Suprapubic skin (tissue), 4 donors: ENCODE measurements at places on chromosomes 6 and 20. TPM values are rescaled to one million over a fixed set of nuclear protein-coding genes. Genes with fewer than 3 reads are reported as not detected.

TFAP2B gene
- 4.3 TPM for total RNA-seq

SRMS gene
- total RNA-seq: not detected

FRK gene
- 3.6 TPM for total RNA-seq

GRCh38 chr20:12171923-12172524, 254.3 kb downstream of the BTBD3 start:
- no peak for DNase-seq

GRCh38 chr20:63159826-63160640, 55.9 kb downstream of the YTHDF1 start:
- DNase-seq: no peak

GSTA1 gene
- total RNA-seq: not detected

TRIM10 gene
- total RNA-seq: 0.76 TPM

- no peak for DNase-seq
Observed at GRCh38 chr6:169859978-169860703, 108.7 kb downstream of the ERMARD start.

GRCh38 chr20:32583581-32584070, 1.5 kb downstream of the NOL4L start:
- DNase-seq: no peak

DNA sequence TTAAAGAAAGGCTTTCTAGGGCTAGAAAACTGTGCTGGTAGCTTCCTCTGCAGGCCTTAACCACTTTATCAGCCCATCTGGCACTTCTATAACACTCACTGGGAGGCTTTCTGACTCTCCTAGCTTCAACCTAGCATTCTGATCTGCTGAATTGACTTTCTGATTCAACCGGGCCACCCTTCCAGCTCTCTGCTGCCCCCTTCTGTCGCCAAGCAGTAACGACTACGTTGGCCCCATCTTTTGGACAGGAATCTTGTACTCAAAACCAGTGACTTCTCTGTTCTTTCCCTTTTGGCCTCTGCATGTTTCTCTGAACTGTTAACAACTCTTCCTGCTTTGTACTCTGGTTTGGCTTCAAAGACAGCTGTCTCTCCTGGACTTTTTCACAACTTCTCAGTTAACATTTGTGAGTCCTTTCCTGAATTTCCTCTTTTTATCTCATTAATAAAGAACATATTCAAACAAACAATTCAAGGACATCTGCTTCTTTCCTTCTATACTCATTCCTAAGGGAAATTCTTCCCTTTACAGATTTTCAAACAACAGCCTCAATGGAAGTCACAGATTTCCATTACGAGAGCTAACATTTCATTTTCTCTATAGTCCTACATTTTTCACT, 43.9 kb upstream of the FAM135A start:
- no peak for DNase-seq

IRF4 gene
- total RNA-seq: 22.8 TPM

DNA sequence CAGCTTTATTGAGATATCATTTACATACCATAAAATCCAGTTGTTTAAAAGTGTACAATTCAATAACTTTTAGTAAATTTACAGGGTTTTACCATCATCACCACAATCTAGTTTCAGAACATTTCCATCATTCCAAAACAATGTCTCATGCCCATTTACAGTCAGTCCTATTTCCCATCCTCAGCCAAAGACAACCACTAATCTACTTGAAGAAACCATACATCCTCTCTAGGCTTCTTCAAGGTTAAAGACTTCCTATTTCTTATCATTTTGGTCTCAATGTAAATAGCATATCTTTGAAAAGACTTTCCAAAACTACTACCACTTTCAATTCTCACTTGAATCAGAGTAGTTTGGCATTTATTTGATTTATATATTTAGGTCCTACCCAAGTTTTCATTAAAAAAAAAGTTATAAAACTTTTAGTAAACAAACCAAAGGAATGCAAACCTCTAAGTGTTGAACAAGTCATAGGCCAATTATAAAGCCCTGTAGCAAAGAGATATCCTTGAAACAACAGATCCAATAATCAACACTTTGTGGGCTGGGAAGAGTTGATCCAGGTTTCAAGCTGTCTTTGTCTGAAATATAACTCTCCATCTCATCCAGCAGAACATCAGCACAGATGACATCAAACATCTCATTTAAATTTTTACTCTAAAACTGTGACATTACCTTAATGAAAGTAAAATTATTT, 211.3 kb upstream of the RUNX2 start:
- DNase-seq: no peak

GRCh38 chr20:16013631-16014030, 559.6 kb downstream of the KIF16B start:
- DNase-seq: no peak

- DNase-seq: no peak
Observed at GRCh38 chr6:116329156-116329555, 41.6 kb upstream of the DSE start.

GRCh38 chr6:96777113-96777512, 60.2 kb downstream of the GPR63 start:
- no peak for DNase-seq

ZC2HC1B gene
- not detected for total RNA-seq

EDN3 gene
- total RNA-seq: 2.4 TPM

- no peak for DNase-seq
Observed at GRCh38 chr20:57620274-57620990, at the start of gene ZBP1. Gene ZBP1 (minus strand): TSS chr20:57620426. CDS start chr20:57620295, 131 bp downstream.

DNA sequence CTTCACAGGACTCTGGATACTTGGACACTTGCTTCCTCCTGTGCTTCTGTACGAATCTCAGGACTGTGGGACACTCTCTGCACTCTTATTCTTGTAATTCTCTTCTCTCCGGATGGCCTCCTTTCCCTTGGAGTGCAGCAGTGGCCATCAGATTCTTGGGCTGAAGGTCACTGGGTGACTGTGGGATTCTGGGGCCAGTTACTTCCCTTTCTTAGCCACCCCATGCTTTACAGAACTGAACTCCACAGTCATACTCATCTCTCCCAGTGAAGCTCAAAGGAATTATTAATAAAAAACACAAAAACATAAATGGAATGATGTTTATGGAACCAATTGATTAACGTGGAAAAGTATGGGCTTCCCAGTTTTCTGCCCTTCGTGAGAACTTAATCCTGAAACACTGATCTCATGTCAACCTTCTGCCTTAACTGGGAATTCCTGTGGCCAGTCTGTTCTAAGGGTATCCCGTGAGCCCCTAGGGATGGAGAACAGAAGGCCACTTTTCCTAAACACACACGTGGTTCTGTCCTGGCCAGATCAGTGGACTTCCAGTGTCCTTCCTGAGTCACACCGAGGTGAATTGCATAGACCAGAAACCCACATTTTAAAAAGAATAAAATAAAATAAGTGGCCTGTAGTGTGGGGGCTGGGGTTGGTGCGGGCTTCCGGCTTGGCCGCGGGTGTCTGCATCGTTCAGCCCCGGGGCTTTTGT, 23.6 kb upstream of the HLA-E start:
- no peak for DNase-seq

KCNK16 gene
- total RNA-seq: not detected

GRCh38 chr20:54017846-54018245, 52.5 kb downstream of the BCAS1 start:
- DNase-seq: no peak

- DNase-seq: no peak
Observed at GRCh38 chr6:167121335-167121841, 1.5 kb upstream of the CCR6 start.

DNA sequence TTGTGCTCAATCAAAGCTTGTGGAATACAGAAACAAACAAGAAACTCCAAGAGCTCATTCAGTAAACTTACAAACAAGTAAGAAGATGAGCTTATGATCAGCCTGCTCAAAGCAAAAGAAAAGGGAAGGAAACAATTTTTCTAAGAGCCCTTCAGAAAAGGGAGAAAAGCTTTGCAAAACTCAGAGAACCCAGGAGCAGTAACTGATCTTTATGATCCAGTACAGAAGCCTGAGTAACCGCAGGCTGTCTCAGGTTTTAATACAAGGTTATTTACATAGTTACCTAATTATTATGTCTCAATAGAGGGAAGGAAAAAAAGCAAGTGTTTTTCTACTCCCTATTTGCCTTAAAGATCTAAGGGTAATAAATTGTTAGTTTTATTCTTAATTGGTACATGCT, 226.5 kb downstream of the MAFB start:
- no peak for DNase-seq

DNA sequence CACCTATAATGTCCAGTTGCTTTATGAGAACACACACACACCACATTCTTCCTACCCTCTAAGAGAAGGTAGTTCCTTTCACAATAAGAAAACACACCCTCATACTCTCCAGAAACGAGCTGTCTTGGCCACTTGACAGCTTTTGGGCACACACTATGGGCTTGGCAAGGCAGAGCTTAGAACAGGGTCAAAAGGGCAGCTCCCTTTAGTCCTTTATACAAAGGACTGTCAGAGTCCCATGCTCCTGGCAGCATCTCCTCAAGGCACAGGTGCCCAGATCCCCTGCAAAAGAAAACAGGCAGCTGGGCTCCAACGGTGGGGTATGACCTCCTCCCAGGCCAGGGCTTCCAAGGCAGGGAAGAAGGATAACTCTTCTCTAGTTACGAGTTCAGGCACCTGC, 4.9 kb upstream of the LYRM2 start:
- no peak for DNase-seq

CEP57L1 gene
- 18.8 TPM for total RNA-seq

STMND1 gene
- total RNA-seq: not detected

CFAP61 gene
- total RNA-seq: 0.80 TPM

GRCh38 chr6:163323705-163324104, 90.8 kb upstream of the QKI start:
- no peak for DNase-seq

SCGN gene
- total RNA-seq: not detected

- no peak for DNase-seq
Observed at GRCh38 chr6:31778193-31778592, 1.1 kb upstream of the VWA7 start.

GRCh38 chr20:59195316-59195993, 31.8 kb downstream of the ZNF831 start:
- no peak for DNase-seq

TP53TG5 gene
- total RNA-seq: not detected

DNA sequence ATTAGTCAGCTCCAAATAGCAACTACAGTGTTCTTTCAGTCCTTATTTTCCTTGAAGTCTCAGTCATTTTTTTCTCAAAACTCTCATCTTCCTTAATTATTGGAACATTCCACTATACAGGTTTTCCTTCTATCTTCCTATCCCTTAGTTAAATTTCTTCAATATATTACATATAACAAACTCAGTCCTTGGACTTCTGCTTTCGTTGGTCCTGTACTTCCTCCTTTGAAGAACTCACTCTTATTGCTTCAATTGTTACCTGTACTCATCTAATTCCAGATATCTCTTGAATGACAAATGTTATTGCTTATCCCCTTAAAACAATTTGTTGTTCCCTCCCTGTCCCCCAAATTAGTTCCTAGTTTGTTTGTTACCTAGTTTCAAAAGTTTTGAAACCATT, 67.7 kb upstream of the NOTCH4 start:
- no peak for DNase-seq

TFAP2D gene
- total RNA-seq: not detected

DNA sequence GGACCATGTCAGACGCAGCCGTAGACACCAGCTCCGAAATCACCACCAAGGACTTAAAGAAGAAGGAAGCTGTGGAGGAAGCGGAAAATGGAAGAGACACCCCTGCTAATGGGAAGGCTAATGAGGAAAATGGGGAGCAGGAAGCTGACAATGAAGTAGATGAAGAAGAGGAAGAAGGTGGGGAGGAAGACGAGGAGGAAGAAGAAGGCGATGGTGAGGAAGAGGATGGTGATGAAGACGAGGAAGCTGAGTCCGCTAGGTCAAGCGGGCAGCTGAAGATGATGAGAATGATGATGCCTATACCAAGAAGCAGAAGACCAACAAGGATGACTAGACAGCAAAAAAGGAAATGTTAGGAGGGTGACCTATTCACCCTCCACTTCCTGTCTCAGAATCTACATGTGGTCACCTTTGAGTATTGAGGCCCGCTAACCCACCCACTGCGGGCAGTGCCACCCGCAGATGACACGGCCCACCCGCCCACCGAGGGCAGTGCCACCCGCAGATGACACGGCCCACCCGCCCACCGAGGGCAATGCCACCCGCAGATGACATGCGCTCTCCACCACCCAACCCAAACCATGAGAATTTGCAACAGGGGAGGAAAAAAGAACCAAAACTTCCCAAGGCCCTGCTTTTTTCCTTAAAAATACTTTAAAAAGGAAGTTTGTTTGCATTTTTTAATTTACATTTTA, 43.3 kb downstream of the MGME1 start:
- no peak for DNase-seq

RBCK1 gene
- total RNA-seq: 82.8 TPM

GRCh38 chr20:46307139-46307998, 929 bp downstream of the CDH22 start:
- DNase-seq: peak; percentile 72

TRIM31 gene
- total RNA-seq: not detected

DNA sequence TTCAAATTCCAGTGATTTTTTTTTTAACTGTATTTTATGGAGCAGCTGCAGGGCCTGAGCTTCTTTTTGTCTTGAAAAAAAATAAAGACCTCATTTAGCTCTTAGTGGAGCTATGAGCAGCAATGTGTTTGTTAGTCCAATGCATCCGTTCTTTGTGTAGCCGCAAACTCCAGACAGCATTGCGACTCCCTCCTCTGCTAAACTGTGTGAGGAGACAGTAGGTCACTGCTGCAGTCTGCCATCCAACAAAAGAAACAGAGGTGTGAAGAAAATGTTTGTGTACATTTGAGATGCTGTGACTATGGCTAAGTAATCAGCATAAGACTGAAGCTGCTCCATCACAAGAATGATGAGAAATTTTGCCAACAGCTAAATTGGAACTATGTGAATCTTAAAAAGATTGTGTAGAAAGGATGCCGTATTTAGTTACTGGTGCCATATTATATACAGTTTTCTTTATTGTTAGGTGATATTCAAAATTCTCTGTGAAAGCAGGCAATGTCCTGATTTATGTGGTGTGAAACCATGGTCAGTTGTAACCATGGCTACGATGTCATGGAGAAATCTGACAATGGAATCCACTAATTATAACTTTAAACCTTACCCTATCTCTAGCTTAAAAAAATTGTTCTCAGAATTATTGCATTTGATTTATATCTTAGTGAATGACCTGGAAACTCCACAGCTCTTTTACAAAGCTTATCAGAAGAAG, 428.8 kb upstream of the EPHA7 start:
- DNase-seq: no peak

CST9L gene
- total RNA-seq: not detected

MYCT1 gene
- 2.0 TPM for total RNA-seq

SASH1 gene
- total RNA-seq: 69.5 TPM

GRCh38 chr6:83310046-83310445, 116.9 kb downstream of the RWDD2A start:
- no peak for DNase-seq
